ENCODE measurements at places on chromosomes 5 and 9.

DNA sequence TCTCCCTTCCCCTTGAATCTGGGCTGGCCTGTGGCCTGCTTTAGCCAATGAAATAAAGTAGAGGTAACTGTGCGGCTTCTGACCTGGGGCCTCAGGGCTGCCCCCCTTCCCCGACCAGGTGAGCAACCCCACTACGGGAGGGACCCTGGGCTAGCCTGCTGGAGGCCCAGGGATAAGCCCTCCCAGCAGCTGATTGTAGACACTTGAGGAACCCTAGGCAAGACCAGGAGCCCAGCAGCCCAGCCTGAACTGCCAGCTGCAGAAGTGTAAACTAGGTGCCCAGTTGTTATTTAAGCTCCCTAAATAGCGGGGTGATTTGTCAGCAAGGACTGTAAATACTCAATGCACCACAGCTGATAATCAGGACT, 41.3 kb downstream of the RAPGEF1 start:
- no peak for DNase-seq

GRCh38 chr5:38039826-38040225, 200.0 kb upstream of the GDNF start:
- DNase-seq: no peak

GRCh38 chr5:14895301-14895700, 23.7 kb upstream of the ANKH start:
- DNase-seq: peak; percentile 28

- peak; percentile 3 for DNase-seq
These were observed 243.8 kb upstream of the PUM3 start for GRCh38 chr9:3087697-3088096.

- DNase-seq: no peak
These were observed 43.3 kb downstream of the ANKRD33B start for GRCh38 chr5:10607023-10607665.

GRCh38 chr9:69549310-69550202, 122.6 kb downstream of the APBA1 start:
- DNase-seq: peak; percentile 52

- DNase-seq: no peak
These were observed 74.0 kb downstream of the COL27A1 start for GRCh38 chr9:114229295-114229694.

GRCh38 chr5:73519531-73520283, 21.5 kb downstream of the BTF3 start:
- peak; percentile 87 for DNase-seq

DNA sequence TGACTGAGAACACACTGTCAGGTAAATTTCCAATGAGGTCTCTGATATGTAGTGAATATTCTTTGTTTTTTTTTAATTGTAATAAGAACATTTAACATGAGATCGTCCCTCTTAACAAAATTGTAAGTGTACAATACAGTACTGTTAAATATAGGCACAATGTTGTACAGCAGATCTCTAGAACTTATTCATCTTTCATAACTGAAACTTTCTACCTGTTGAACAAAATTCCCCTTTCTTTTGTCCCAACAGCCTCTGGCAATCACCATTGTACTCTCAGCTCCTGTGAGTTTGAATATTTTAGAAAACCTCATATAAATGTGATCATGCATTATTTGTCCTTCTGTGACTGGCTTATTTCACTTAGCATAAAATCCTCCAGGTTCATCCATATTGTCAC, 10.6 kb upstream of the PRLR start:
- DNase-seq: no peak

GRCh38 chr9:69317894-69318293, 7.1 kb upstream of the ENTREP1 start:
- no peak for DNase-seq

GRCh38 chr5:143828710-143829109, 16.7 kb downstream of the HMHB1 start:
- DNase-seq: no peak

- no peak for DNase-seq
These were observed 5.1 kb downstream of the RNF14 start for GRCh38 chr5:141973871-141974595.

GRCh38 chr5:91706785-91707520, 323.8 kb upstream of the ARRDC3 start:
- no peak for DNase-seq

GRCh38 chr9:8895861-8896224, 1096.3 kb upstream of the DMAC1 start:
- DNase-seq: peak; percentile 46

DNA sequence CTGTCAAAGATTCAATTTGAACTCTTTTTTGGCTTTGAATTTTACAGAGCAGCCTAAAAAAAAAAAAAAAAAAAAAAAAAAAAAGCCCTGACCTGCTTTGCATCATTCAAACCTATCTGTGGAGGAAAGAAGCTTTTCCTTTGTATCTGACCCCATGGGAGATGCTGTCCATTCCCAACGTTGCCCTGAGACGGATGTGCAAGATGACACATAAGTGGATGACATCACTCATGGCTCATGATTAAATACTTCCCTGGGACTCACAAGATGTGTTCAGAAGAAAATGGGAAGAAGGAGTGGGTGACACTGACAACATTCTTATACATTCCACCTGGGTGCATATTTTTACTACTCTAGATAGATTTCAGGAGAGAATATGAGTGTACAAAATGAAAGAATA, 245.7 kb upstream of the ELAVL2 start:
- peak; percentile 70 for DNase-seq

DNA sequence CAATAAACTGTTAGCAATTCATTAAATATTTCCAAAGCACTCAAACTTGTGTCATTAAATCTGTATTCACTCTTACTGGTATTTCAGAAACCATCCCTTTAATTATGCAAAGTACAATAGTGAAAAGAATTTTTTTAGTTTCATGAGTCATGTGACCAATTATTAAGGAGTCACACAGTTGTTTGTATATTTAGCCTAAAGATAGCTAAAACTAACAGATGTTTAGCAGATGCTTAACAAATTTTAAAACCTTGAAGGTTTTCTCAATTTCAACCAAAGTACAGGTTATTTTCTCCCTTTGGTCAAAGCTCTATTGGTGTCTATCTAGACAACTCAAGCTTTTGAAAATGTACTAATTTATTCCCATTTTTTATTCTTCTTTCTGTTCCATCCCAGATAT, 44.1 kb downstream of the PJA2 start:
- no peak for DNase-seq

- DNase-seq: peak; percentile 57
These were observed 5.5 kb upstream of the CPEB4 start for GRCh38 chr5:173882632-173883031.

- DNase-seq: peak; percentile 76
These were observed 80.4 kb upstream of the ADAMTSL1 start for GRCh38 chr9:18393340-18394130.

DNA sequence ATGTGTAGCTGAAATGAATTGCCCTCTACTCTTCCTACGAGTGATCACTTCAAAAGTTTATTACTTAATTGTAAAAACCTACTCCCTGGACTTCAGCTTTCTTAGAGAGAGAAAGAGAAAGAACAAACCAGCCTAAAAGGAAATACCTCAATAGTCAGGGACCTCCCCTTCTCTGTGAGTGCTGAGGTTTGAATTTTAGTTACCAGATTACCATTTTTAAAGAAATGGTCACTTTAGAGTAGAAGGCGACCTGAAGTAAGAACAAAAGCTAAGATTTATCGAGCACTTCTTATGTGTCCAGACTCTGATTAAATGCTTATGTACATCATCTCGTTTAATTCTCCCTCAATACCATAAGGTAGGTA, 11.3 kb downstream of the RAPGEF1 start:
- no peak for DNase-seq

- DNase-seq: no peak
These were observed 51.1 kb downstream of the NSUN2 start for GRCh38 chr5:6581559-6582426.

DNA sequence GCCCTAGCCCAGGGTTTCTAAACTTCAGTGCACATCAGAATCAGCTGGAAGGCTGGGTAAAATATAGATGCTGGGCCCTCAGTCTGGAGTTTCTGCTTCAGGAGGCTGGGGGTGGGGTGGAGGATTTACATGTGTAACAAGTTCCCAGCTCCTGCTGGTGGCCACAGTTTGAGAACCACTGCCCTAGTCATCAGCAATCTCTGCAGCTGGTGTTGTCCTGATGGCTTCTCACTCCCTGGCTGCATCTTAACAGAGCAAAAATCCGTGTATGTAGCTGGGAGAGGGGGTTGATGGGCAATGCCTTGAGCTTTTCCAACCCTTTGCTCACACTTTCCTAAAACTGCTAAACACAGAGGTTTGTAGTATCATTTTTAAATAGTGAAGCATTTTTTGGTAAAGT, 186.0 kb upstream of the KLF9 start:
- DNase-seq: no peak

DNA sequence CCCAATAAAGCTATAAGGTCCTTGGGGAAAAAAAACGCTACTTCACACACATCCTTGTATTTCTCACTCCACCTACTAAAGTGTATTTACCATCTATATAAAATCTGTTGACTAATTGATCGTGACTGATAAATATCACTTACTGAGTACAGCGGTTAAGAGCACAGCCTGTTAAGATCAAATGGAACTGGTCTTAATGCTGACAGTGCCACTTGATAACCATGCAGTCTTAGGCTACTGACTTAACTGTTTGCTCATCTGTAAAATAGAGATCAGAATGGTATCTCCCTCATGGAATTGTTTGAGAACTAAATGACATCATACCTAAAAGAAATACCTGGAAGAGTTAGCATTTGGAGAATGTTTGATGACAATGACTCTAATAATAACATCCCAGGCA, 67.5 kb downstream of the ZFAND5 start:
- no peak for DNase-seq

- no peak for DNase-seq
These were observed 34.9 kb upstream of the ACOT12 start for GRCh38 chr5:81428861-81429260.

DNA sequence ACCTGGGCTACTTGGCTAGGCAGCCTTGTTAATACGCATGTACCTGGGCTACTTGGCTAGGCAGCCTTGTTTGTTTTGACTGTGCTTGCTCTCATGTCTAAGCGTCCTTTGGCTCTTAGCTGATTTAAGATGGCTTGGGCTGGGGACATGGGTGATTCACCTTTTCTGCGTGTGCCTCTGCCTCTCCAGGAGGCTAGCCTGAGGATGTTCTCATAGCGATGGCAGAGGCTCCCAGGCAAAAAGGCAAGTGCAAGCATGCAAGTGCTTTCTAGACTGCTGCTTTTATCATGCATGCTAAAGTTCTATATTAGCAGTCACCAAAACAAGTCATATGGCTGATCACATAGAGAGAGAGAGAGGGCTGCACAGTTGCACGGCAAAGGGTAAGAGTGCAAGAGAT, 300.5 kb downstream of the IRX1 start:
- DNase-seq: no peak

- DNase-seq: no peak
These were observed 9.9 kb downstream of the NR2F1 start for GRCh38 chr5:93592883-93593282.

GRCh38 chr5:136007271-136007670, 21.5 kb upstream of the TGFBI start:
- DNase-seq: no peak

GRCh38 chr5:18043344-18043743, 409.1 kb downstream of the TAF11L14 start:
- no peak for DNase-seq

- DNase-seq: peak; percentile 39
These were observed 680.0 kb downstream of the TAF11L14 start for GRCh38 chr5:18314192-18314778.

DNA sequence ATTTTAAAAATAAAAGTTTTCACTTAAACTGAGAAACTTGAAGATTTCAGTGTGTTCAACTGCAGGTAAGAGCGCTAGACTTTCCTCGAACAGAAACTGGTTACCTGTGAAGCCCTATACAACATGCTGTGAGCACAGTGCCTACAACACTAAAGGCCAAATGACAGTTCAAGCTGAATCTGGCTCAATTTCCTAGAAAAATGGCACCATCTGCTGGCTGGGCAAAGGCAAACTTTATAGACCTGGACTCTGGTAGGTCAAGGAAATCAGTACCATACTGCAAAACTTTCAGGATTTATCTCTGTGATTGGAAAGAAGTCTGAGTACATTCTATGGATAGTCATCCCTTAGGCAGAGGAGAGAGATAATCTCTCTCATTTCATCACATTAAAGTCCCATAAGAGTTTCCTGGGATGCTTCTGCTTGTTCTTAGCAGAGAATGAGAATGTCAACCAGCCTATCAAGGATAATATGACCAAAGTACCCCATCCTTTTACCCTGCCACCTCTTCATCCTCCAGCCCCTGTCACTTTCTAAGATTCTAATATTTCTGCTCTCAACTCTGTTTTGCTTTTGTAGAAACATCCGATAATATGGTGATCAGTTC, 31.8 kb upstream of the FOXB2 start:
- DNase-seq: peak; percentile 66

DNA sequence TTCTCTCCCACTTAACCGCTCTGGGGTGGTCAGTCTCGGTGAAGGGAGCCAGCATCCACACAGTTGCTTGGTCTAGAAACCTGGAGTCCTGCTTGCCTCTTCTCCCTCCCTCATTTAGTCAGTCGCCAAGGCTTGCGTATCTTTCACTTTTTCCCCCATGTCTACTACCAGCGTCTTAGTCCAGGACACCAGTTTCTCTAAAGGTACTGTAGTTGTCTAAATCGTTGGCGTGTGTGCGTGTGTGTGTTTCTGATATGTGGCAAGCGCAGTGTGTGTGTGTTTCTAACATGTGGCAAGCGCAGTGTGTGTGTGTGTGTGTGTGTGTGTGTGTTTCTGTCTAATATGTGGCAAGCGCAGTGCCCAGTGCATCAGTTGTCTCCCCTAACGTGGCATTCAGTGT, 641 bp downstream of the ATP6V1G1 start:
- DNase-seq: peak; percentile 48

GRCh38 chr9:134128727-134129679, 6.9 kb upstream of the WDR5 start:
- DNase-seq: no peak

GRCh38 chr5:153926201-153926600, 112.5 kb downstream of the FAM114A2 start:
- DNase-seq: peak; percentile 5

GRCh38 chr9:38205279-38205678, 136.3 kb upstream of the SHB start:
- no peak for DNase-seq

DNA sequence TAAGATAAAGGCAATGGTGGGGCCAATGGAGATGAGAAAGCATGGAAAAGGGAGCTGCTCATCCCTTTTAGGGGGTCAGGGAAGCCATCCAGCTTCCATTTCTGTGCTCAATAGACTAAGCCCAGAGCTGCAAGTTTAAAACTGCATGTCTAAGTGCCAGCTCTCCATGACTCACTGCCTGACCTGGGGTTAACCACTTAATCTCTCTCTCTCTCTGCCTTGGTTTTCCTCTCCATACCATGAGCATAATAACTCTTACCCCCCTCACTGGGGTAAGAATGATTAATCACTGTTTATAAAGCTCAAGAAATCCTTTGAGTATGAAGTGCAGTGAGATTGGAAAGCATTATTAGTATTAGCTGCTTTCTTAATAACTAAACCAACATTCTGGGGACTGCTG, 1382.4 kb upstream of the WWC1 start:
- peak; percentile 29 for DNase-seq

GRCh38 chr9:113879911-113880310, 3.8 kb downstream of the ZNF618 start:
- DNase-seq: no peak

Data from RKO (cell line).